ENCODE measurements at places on chromosomes 4 and X.

DNA sequence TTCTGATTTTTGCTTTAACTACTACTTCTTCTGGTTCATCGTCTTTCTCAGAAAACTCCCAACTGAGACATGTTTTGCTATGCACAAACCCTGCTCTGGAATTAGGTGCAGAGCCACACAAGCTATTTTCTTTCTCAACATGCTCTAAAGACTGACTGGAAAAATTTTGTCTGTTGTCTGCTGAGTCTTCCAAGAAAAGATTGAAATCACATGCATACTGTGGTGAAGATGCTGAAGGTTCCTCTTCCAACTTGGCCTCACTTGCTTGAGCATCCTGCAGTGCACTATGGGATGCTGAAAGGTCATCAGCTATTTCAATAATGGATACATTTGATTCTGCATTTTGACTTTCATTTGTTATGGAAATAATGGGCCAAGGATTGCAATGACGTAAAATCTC lies 24.1 kb downstream of the PIN4 start:
- no peak for DNase-seq

DNA sequence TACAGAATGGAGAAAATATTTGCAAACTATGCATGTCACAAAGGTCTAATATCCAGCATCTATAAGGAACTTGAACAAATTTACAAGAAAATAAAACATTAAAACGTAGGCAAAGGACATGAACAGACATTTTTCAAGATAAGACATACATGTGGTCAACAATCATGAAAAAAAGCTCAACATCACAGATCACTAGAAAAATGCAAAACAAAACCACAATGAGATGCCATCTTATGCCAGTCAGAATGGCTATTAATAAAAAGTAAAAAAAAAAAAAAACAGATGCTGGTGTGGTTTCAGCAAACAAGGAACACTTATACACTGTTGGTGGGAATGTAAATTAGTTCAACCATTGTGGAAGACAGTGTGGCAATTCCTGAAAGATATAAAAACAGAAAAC lies 75.8 kb upstream of the IL13RA2 start:
- no peak for DNase-seq

GRCh38 chr4:37623125-37623524 lies 63.1 kb downstream of the RELL1 start:
- DNase-seq = no peak

GRCh38 chr4:169167957-169168858 lies 102.5 kb downstream of the SH3RF1 start:
- no peak for DNase-seq

DNA sequence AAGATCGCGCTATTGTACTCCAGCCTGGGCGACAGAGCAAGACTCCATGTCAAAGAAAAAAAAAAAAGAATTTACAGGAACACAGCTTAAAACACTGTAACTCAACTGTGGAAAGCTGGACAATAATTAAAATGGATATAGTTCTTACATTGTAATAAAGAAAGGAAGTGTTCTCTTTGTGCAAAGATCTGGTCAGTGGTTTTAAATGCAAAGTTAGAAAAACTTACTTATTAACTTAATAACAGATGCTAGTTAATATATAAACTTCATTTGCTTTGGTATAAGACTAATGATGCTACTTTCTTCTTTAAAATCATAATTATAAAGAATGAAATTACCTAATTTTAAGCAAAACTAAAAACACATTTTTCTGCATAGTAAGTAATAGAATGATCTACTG lies 2024.1 kb upstream of the TENM3 start:
- no peak for DNase-seq

- DNase-seq = no peak
These were observed at the start of gene FAAH2 for GRCh38 chrX:57286507-57287251. Gene FAAH2, plus strand, starts transcription at chrX:57286706. Its CDS starts 120 bp downstream, at chrX:57286826.

- no peak for DNase-seq
These were observed 66.2 kb upstream of the TACR3 start for GRCh38 chr4:103786014-103786413.

DNA sequence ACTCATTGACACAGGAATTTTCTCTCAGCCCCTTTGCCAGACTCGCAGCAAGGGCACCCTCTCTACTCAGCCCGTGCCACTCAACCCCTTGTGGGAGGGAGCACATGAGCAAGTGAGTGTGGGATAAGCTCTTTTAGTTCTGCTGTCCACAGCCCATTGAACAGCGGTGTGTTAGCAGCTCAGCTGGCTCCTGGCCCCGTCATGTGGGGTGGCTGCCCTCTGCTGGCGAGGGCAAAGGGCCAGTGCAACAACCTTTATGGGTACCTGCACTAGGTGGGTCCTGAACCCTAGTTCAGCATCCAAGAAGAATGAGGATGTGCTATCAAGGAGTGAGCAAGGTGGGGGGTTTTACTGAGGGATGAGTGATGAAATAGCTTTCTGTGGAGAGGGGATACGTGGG lies 85.0 kb upstream of the ZNF81 start:
- DNase-seq = no peak

DNA sequence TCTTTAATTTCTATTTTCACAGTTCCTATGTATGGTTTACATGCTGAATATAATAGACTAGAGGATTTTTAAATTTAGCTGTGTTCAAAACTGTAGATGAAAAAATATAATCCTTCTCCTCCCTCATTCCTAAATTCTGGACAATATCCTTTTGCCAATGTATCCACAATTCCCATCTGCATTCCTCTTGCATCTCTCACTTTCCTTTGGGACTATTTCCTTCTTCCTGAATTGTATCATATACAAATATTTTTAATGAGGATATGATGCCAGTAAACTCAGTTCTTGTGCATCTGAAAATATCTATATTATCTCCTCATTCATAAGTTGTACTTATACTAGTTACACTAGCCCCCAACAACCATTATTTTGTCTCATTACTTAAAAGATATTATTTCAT lies 46.7 kb downstream of the DDX60L start:
- no peak for DNase-seq

DNA sequence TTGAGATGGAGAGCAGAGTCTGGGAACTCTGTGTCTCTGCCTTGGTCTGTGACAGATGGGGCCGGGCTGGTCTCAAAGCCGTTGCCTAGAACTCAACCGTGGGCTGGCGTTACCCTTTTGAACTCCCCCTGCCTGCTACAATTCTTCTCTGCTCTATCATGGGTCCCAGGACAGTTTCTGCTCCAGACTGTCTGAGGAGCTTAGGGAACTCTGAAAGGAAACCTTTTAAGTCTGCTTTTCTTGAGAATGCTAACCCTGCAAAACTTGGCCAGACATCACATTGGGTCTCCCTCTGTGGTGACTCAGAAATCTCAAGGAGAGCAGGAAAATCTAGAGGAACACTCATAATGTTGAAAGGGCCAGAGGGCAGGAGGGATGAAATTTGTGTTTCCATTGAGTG lies 240.6 kb downstream of the CBR4 start:
- DNase-seq = no peak

DNA sequence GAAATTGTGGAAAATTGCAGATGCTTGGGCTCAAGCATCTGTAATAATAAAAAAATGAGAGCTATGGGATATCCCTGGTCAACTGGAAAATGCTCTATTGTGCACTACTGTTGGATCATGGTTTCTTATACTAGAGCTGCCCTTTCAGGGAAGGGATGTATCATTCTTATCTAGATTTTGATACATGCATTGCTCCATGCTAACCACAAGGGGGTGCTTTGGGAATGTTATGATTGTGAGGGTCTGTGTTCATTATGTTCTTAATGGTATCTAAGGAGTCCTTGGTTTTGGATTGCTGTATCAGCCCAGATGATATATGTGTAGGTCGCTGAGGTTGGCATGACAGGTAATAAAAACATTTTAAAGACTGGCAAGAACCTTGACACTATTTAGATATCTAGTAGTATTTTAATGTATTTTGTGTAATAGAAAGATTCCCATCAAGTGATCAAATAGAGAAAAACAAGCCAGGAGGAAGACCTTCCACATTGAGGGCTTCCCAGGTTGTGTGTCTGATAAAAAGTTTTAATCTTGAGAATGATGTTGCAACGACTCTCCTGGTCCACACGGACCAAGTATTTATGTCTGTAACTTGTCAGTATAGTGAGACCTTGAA lies 49.2 kb upstream of the TLR2 start:
- DNase-seq = no peak

DNA sequence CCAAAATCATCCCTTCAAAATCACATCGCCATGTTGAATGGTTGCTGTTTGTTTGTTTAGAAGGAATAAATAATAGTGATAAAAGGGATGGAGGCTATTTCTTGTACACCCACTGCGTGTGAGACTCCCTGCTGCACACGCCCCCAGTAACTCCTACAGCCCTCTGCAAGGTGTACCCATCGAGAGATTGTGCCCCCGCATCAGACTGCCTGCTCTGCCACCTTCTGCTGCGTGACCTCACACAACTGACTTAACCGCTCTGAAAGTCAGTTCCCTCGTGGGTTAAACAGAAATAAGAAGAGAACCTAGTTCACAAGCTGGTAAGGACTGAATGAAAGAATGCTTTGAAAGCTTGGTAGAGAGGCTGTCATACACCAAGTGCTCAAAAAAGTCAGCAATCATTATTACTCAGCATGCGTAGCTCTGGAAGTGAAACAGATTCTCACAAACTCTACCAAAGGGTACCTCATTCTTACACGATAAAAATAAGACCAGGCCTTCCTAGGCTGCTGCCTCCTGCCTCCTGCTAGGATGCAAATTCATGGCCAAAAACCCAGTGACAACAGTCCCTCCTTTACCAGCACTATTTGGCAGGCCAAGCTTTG lies 147.1 kb downstream of the CPEB2 start:
- DNase-seq = no peak

DNA sequence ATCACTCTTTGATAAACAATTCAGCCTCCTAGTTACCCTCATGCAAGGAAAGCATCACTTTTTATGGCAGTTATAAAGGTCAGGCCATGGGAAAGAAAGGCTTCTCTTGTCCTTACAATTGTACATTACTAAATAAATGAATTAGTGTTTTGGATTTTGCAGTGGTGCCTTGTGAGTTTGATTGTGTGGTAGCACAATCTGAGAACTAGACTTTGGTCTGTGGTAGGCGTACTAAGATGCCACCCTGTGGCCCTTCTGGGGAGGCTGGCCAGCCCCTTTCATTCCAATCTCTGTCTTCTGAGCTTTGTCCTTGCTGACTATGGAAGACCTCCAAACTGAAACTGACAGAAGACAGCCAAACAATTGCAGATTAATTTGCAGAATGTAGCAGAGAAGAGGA lies 14.6 kb upstream of the HNRNPD start:
- no peak for DNase-seq

DNA sequence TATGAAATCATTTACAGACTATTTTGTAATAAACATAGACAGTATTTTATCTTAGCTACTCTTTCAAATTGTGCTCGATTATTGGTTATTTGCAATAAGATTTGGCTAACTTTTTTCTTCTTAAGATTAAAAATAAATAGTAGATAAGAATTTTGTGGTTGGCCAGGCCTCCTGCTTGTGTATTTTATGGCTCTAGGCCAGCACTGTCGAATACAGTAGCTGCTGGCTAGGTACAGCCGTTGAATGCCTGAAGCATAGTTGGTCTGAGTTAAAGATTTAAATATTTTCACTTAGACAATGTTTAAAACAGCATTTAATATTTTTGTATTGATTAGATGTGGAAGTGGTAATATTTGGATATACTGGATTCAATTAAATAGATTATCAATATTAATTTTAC lies 481.0 kb downstream of the SPRY1 start:
- DNase-seq = no peak

- DNase-seq = no peak
These were observed 82.3 kb downstream of the FREM3 start for GRCh38 chr4:143617994-143618679.

GRCh38 chr4:151930372-151930771 lies 169.6 kb upstream of the GATB start:
- no peak for DNase-seq

DNA sequence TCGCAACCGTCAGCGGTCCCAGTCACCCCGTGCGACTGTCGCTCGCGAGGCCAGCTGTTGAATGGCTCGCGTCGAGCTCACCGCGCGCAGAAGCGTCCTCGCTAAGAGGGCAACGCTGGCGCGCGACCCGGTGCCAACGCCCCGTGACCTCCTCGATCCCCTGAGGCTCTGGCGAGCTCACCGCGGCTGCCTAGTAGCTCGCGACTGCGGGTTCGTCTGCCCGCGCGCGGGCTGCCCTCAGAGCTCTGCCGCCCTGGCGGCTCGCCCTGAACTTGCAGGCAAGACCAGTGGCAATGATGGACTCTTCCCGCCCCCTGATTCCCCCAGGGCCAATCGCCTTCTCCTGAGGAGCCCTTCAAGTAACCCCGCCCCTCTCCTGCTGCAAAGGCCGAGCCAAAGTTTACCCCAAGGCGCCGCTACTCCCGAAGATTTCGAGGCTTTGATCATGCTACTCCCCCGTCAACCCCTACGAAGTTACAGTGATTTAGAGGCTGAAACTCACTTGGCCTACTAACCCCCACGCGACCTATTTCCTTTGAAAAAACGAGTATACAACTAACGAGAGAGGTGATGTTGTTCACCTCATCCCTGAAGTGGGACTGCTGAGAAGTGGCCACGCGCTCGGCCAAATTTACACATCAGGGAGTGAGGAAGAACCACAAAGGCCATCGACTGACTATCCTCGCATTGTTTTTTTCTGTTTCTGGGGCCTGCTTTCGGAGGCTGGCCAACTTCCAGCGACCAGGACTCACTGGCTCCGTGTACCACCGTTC lies 37.5 kb downstream of the PGRMC1 start:
- DNase-seq = no peak

DNA sequence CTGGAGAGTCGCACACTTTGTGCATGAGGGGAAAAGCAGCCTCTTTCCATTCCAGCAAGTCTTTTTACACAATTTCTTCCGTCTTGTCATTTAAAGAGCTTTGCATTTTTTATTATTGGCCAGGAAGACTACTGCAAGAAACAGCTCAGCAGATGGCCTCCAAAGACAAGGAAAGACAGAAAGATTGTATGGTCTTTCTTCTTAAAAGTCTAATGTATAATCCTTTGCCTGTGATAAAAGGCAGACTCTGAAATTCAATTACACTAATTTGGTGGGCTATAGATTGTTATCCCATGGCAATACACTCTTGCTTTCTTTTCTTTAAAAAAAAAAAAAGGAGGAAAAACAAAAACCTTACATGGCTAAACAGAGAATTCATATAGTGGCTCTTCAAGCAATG lies 5.9 kb downstream of the CAPN6 start:
- DNase-seq = no peak

DNA sequence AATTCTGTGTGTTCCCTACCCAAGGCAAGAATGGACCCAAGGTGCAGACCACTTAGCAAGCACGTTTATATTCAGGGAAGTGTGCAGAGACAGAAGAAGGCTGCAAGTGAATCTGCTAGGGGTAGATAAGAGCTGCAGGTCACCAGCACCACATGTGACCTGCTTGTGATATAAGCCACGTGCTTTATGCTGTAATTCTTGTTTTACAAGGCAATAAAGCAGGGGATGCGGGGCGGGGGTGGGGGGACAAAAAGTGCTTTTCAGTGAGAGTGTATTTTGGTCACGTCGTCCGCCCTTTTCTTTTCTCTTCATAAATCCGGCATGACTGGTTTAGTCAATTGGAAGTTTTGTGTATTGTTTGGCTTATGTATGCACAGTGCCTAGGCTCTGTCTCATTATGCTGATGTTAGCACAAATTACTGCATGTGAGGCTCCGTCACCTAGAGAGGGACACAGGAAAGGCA lies 192.7 kb downstream of the RBMX2 start:
- no peak for DNase-seq

- DNase-seq = no peak
These were observed 207.2 kb downstream of the NLGN4X start for GRCh38 chrX:6021316-6022091.
